ENCODE measurements at places on chromosomes 6 and 20.

GRCh38 chr6:152478377-152479010 lies 158.7 kb downstream of the SYNE1 start:
- DNase-seq: no peak

GRCh38 chr20:40110311-40110831 lies 578.7 kb downstream of the MAFB start:
- DNase-seq: no peak

GRCh38 chr20:24118441-24119175 lies 130.0 kb upstream of the GGTLC1 start:
- no peak for DNase-seq

GRCh38 chr20:2809690-2810089 lies 5.1 kb upstream of the C20orf141 start:
- no peak for DNase-seq

GRCh38 chr20:48019940-48020339 lies 234.7 kb upstream of the SULF2 start:
- DNase-seq: no peak

- no peak for DNase-seq
These were observed 23.7 kb upstream of the TRPC4AP start for GRCh38 chr20:35116258-35116657.

- peak; percentile 39 for DNase-seq
These were observed 13.0 kb downstream of the PIM1 start for GRCh38 chr6:37182736-37183590.

GRCh38 chr6:128713461-128713860 lies 169.5 kb upstream of the LAMA2 start:
- no peak for DNase-seq

- no peak for DNase-seq
These were observed 6.8 kb upstream of the EZR start for GRCh38 chr6:158825951-158826306.

- peak; percentile 15 for DNase-seq
These were observed 50.6 kb upstream of the FBXO30 start for GRCh38 chr6:145865175-145865574.

DNA sequence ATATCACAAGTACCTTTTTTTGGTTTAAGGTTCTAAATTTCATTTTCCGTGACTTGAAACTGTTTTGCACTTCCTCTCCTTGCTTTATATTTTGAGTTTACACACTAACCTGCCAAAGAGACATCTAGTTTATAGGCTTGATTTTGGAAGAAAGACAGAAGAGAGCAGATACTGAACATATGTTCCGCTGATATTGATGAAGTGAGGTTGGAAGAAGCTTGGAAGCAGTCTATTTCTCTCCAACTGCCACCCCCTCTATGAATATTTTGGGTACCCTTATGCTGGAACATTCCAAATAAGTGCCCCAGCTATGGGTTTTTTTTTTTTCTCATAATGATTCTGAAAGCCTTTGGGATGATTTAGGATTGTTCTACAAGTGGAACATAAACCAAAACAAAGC lies 150.6 kb downstream of the LAMA2 start:
- no peak for DNase-seq

DNA sequence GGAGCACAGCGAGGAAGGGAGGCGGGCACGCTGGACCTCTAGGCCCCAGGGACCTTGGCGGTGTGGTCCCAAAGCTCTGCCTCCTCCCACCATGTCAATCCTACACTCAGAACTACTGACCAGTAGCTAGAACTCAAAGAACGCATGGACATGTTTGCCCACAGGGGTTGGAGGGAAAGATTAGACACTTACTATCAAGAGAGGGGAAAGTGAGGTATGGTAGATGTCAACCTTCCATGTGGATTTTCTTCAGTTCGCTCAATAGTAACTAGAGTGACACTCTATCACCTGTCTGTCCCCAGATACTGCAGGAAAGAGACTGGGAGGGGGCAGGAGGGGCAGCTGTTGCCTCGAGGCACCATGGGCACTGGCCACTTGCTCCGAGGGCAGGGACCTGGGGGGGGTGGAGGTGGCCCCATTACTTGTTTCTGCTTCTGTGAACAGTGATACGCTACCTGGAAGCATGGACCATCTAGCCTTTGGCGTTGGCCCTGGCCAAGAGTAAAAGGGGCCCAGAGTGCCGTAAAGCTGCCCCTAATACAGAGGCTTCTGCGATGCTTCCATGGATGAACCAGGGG lies 912 bp upstream of the DIDO1 start:
- no peak for DNase-seq

DNA sequence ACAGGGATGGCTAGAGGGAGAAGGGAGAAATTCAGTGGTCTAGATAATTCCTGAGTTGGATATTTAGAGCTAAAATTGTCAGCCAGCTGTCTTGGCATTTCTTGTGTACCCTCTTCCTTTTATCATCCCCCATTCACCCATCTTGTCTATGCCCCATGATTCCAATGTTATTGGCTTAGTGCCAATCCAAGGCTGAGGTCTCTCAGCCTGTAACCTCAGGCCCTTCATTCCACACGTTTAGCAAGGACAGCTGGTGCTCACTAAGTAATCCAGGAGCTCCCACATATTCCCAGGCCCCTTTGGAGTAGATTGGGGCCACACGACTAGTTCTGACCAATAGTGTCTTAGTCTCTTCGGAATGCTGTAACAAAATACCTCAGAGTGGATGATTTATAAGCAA lies 112.4 kb upstream of the ATXN1 start:
- no peak for DNase-seq

- DNase-seq: no peak
These were observed 19.7 kb downstream of the CGA start for GRCh38 chr6:87075168-87075567.

DNA sequence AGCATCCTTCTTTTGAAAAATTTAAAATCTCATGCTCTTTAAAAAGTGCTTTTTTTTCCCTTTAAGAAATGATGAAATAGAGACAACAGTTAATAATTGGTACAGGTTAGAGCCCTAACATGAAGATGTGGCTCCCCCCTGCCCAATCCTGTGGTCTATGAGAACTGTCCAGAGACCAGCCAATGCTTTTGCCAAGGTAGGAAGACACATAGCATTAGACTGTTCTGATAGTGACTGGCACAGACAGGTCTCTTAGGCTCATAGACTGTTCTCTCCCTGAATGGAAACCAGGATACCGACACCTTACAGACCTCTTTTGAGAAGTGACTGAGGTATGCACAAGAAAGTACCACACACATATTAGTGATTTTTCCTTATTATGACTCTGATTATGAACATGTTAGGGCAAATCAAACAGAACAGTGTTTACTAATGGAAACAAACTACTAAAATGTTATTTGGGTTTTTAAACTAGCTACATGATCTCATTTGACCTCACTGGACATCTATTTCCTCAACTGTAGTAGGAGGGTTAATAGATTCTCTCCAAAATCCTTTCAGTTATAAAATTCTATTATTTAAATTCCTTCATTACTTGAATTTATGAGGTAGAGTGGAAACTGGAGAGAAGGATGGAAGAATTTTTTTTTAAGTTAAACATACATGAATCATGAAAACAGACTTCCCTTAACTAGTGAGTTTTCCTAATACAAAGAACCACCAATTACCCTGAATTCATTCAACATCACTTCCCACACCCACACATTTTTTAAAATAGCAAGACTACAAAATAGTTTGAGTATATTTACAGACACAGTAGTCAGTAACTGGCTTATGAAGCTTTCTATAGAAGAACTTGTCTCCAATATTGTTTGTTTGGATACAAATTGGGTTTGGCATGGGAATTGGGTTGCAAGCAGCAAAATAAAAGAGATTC lies 120.4 kb downstream of the OGFRL1 start:
- no peak for DNase-seq

DNA sequence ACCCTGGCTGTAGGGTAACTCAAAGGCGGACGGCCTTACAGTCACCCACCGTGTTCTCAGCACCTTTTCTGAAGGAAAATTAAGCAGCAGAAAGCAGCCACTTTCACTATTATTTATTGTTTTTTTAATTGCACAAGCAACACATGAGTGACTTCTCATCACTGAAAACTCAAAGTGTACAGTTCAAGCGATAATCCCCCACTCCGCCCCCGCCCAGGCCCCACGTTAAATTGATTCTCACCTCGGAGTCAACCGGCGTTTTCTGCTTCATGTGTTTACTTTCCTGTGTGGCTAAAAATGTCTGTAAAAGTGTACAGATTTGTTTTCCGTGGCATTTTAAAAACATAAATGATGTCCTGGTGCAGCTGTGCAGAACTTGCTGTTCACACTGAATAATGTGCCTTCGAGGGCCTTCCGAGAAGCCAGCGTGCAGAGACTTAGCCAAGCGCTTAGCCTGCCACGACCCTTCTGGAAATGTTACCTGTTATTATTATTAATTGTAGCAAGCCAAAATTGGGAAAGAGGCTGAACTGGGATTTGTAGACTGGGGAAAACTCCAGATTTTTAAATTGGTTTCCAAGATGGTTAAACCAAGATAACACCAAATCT lies 335.7 kb downstream of the CDH4 start:
- no peak for DNase-seq

GRCh38 chr6:99397287-99397686 lies 3.3 kb upstream of the COQ3 start:
- DNase-seq: no peak

GRCh38 chr6:104322841-104323240 lies 536.9 kb downstream of the HACE1 start:
- no peak for DNase-seq

DNA sequence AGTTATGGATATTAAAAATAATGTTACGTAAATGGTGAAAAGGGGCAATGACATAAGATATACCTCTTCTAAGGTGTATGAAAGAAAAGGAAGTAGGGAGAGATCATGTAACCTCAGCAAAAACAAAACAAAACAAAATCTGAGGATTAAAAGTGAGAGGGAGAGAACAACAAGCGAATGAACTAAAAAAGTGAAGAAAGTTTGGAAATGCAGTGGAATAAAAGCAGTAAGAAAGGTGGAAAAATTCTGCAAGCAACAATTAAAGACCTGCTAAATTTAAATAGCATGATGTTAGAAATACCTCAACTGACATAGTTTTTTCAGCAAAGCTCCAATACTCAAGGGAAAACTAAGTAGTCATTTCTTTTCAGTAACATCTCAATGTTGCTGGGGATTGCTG lies 48.0 kb downstream of the PHIP start:
- DNase-seq: no peak

DNA sequence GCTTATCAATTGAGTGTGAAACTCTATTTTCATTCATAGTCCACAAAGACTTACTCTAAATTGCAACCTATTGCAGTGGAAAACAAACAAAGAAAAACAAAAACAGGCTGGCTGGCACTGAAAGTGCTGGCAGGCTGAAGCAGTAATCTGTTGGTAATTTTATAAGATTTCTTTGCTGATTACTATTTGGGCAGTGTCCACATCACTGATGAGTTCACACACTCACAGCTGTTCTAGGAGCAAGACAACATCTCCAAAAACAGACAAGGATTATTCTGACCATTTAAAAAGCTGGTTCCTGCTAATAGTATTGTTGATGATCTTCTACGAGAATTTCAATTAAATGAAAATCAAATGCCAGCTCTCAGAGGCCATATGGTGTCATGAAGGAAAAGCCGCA lies 26.9 kb downstream of the MARCKS start:
- DNase-seq: no peak

- no peak for DNase-seq
These were observed 16.9 kb upstream of the APMAP start for GRCh38 chr20:25009218-25010145.

DNA sequence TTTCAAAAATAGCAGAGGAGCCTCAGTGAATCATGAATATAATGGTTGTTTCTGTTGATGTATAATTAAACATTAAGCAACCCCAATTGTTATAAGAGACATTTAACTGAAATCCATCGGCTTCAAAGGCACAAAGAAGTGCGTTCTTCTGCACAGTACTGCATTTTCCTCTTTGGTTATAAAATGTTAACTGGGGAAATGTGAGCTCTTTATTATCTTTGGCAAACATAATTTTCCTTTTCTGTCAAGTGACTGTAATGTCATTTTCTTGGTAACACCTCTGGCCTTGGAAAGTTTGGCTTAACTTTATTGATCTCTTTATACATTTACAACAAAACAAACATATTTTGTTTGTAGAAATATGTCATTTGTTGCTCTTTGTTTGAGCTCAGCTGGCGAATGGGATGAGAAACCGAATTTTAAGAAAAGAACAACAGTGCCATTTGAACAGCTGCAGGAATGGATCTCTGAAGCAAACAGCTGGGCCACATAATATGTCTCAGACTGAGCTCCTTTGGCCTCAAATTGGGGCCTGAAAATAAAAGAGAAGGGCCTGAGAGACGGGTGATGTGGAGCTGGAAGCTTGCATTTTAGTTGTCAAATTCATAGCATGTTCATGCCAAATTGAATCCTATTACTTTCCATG lies 427.0 kb upstream of the SPTLC3 start:
- DNase-seq: no peak

DNA sequence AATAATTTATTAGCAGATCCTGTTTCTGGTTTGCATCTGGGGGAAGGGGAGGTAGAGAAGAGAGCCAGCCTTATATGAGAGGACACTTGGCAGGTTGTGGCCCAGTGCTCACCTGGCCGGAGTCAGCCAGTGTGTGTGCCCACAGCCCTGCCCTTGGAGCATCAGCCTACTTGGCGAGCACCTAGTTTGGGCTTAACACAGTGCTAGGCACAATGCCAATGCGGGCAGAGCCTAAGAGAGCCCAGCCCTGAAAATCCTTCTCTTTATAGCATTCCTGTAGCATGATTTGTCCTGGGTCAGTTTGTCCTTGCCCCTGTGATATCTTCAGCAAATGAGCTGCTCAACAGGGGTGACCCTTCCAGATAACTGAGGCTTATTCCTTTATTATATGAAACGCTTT lies 73.0 kb downstream of the SLX4IP start:
- DNase-seq: no peak

DNA sequence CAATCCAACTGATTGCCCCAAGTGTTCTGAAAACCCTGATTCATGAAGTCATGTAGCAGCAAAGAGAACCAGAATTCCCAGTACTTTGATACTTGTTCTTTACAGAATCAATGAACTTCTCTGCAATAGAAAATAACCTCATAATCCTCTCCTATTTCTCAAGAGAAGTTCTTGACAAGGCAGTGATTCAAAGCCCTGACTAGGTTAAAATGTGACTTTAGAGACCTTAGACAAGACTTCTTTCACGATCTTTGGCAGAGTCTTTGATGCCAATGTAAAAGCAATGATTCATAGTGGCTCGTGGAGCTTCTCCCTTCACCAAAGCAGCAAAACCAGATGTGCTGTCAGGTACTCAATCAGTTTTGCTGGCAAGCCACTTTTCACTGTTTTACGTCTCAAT lies 95.2 kb downstream of the CDK19 start:
- no peak for DNase-seq

- no peak for DNase-seq
These were observed 70.2 kb downstream of the TENT5A start for GRCh38 chr6:81682235-81682795.

DNA sequence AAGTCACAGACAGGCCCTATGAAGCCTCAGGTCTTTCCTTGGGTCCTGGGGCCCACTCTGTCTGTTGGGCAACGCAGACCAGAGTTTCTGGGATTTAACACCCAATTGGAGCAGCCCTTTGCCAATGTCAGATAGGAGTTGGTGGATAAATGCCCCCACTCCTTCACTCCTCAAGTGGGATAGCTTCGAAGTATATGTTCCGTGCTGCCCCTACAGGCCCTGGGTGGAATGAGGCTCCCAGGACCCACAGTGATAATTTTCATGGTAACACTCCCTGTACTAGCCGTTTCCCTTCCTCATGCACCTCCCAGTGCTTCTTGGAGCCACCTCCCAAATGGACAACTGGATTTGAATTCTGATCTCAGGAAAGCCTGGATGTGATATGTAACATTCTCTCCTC lies 145.4 kb downstream of the FOXA2 start:
- DNase-seq: no peak

GRCh38 chr20:1286267-1287024 lies 20.4 kb downstream of the SNPH start:
- DNase-seq: no peak
